ENCODE measurements at places on chromosomes 4 and X. TPM values are rescaled to one million over a fixed set of nuclear protein-coding genes. Genes with fewer than 3 reads are reported as not detected.

The GNRHR gene
- not detected for total RNA-seq

GRCh38 chr4:40747207-40747835 is 2.4 kb upstream of the NSUN7 start:
- no peaks in the 10 kb centered on the region for H3K36me3 ChIP-seq
- H3K4me3 ChIP-seq, result no peak overlapping the region
- H3K4me1 ChIP-seq, result no peaks in the 10 kb centered on the region
- DNase-seq, result no peak
- peaks cover 4% of the 10 kb centered on the region for H3K27me3 ChIP-seq
- no peak overlapping the region for H3K27ac ChIP-seq

GRCh38 chr4:86644892-86645291 is 50.8 kb downstream of the PTPN13 start:
- no peaks in the 10 kb centered on the region for H3K4me1 ChIP-seq
- no peak overlapping the region for H3K27ac ChIP-seq
- H3K36me3 ChIP-seq, result no peaks in the 10 kb centered on the region
- H3K27me3 ChIP-seq, result no peaks in the 10 kb centered on the region
- H3K4me3 ChIP-seq, result no peak overlapping the region

DNA sequence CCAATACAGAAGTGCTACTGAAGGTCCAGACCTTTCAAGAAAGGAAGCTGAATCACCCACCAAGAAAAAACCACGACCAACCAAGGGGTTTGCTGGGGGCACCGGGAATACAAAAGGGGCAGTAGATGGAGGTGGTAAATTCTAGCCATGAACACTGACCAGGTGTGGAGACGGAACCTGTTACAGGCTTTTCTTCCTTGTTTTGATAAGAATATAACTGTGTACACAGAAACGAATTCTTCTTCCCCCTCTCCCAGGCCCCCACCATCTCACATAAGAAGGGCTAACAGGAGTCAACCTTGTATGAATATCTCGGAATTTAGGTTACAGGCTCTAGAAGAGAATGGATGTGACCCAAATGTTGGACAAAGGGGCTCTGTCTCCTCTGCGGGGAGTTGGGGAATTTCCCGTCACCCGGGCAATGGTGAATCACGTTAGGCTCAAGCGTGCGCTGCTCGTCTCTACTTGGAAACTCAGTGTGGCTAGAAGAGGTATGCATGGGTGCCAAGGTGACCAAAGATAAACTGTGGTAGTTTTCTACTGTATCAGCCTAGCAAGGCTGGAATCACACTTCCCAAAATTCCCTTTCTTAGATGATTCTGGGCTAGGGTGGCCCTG is 87.0 kb downstream of the AFAP1 start:
- no peak for DNase-seq
- no peak overlapping the region for H3K27ac ChIP-seq

GRCh38 chr4:114922592-114922933 is 190.9 kb downstream of the NDST4 start:
- H3K27me3 ChIP-seq, result no peaks in the 10 kb centered on the region
- H3K4me1 ChIP-seq, result no peaks in the 10 kb centered on the region

- no peak for DNase-seq
- no peak overlapping the region for H3K4me3 ChIP-seq
- H3K27me3 ChIP-seq, result no peaks in the 10 kb centered on the region
- H3K4me1 ChIP-seq, result no peaks in the 10 kb centered on the region
- H3K36me3 ChIP-seq, result no peaks in the 10 kb centered on the region
Observed at GRCh38 chrX:36963852-36964251, 44.3 kb upstream of the FAM47C start.

DNA sequence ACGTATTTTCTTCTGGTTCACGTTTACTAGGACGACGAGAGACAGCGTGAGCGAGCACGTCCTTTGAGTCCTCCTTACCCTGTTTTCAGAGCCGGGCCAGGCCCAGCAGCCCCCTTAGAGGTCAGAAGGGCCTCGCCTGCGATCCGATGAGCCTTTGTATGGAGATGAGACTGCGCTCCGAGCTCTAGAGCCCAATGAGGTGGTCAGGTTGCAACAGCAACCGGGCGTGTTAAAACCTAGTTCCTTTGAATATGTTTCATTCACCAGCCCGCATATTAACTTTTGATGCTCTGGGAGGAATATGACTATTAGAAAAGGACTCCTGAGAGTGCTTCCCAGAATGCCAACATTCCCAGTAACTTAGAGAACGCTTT is 55.6 kb upstream of the TADA2B start:
- H3K27ac ChIP-seq, result peak overlapping the region; percentile 71
- H3K27me3 ChIP-seq, result no peaks in the 10 kb centered on the region
- no peak for DNase-seq
- no peaks in the 10 kb centered on the region for H3K36me3 ChIP-seq

The XG gene
- 0.64 TPM for total RNA-seq

DNA sequence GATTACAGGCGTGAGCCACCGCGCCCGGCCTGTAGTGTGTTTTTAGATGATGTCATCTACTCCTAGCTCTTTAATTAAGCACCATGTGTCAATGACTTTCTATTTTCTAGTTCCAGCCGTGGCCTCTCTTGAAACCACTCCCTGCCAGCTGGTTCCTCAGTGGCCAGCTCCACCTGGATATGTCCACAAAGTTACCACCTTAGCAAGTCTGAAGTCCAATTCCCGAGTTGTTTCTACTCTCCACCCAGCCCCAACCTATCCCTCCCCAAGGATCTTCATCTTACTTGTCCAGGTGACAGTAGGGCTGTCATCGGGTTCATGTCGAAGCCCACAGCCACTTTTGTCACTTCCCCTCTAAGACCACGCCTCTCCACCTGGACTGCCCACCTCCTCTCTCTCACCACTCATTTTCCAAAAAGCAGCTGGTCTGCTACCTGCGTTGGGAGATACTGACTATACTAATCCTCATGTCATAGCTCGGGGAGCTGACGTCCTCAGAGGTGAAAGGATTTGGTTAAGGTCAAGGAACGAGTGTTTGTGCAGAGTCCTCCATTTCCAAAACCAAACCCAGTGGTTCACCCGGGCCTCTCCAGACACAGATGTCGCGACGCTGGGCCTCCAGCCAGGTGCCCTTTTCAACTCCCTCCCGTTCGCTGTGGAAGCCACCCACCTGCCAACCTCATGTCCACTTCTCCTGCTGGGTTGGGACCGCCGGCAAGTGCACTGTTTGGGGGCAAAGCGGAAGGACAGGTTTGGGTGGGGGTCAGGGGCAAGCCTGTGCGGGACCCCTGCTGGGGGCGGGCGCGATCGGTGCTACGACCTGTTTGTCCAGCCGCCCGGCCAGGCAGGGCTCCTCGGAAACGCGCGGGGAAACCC is 704 bp downstream of the FAM3A start:
- no peaks in the 10 kb centered on the region for H3K4me1 ChIP-seq
- no peaks in the 10 kb centered on the region for H3K36me3 ChIP-seq
- peak overlapping the region; percentile 64 for H3K4me3 ChIP-seq

DNA sequence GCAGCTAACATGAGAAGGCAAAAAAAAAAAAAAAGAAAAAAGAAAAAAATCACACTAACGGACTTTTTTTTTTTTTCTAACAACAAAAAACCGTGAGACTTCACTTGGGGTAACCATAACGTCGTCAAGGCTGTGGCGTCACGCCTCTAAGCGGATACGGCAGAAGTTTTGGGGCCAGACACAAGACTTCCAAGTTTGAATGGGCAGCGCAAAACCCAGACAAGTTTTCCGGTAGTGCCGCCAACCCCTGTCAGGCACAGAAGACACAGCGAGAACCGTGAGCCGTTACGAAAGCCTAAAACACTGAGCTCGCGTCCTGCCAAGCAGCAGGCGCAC is 556 bp upstream of the SMARCA5 start:
- DNase-seq, result no peak
- peak overlapping the region; percentile 82 for H3K4me3 ChIP-seq
- H3K36me3 ChIP-seq, result peaks cover 9% of the 10 kb centered on the region
- peaks cover 25% of the 10 kb centered on the region for H3K4me1 ChIP-seq

DNA sequence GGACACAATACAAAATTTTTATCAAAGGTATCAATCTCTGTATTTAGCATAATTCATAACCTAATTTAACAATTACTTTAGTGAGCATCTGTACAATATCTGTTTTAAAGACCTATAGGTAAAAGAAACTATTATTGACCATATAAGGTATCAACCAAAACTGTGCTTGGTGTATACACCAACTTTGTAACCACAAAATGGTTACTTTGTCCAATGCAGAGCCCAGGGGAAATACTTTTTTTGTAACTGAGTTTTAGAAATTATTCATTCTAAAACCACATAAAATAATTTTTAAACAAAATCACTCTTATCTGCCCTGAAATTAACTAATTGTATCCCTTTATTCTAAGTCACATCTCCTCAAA is 5.0 kb downstream of the CXXC4 start:
- peaks cover 15% of the 10 kb centered on the region for H3K27me3 ChIP-seq
- no peaks in the 10 kb centered on the region for H3K36me3 ChIP-seq
- DNase-seq, result no peak
- H3K4me3 ChIP-seq, result no peak overlapping the region
- no peak overlapping the region for H3K27ac ChIP-seq
- H3K4me1 ChIP-seq, result peaks cover 4% of the 10 kb centered on the region

GRCh38 chr4:161721947-161722346 is 441.9 kb downstream of the FSTL5 start:
- H3K4me3 ChIP-seq, result no peak overlapping the region
- H3K36me3 ChIP-seq, result no peaks in the 10 kb centered on the region
- H3K27ac ChIP-seq, result no peak overlapping the region
- DNase-seq, result no peak
- no peaks in the 10 kb centered on the region for H3K4me1 ChIP-seq

- no peak for DNase-seq
- H3K4me1 ChIP-seq, result no peaks in the 10 kb centered on the region
- no peaks in the 10 kb centered on the region for H3K36me3 ChIP-seq
- H3K4me3 ChIP-seq, result no peak overlapping the region
- no peak overlapping the region for H3K27ac ChIP-seq
- H3K27me3 ChIP-seq, result no peaks in the 10 kb centered on the region
Observed at GRCh38 chr4:158050942-158051341, 121.9 kb downstream of the GASK1B start.

The ARHGEF6 gene
- 42.8 TPM for total RNA-seq

DNA sequence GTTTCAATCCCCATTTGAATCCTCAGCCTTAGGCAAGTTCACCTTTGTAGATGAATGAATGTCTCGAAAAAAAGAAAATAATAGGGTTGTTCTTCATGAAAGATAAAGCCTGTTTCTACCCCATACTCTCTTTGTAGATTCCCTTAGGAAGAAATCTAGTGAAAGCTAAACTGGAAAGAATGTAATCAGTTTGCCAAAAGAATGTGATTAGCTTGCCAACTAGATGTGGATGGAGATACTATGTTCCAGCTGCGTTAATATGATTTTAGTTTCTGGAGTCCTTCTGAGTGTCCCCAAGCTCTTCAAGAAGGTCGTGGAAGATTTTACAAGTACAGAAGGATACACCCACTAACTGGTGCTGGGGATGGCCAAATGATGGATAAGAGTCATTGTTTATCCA is 162.3 kb upstream of the EDNRA start:
- no peaks in the 10 kb centered on the region for H3K27me3 ChIP-seq
- DNase-seq, result no peak
- peaks cover under 1% of the 10 kb centered on the region for H3K4me1 ChIP-seq
- H3K36me3 ChIP-seq, result no peaks in the 10 kb centered on the region
- H3K4me3 ChIP-seq, result no peak overlapping the region

DNA sequence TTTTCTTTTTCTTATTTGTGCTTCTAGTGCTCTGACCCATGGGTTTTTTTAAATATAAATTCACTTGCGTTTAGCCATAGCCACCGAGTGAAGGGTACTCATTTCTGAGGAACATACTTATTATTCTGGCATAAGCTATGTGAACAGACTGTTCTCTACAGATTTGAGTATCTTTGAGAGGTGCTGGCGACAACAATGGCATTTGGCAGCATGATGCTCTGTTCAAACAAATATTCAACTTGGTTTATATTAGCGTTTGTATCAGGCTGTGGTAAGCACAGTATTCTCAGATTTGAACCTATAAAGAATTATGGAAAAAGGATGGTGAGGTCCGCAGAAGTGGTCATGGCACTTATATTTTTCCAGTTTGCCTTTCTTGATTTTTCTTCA is 108.7 kb upstream of the LIMCH1 start:
- no peaks in the 10 kb centered on the region for H3K27me3 ChIP-seq
- no peaks in the 10 kb centered on the region for H3K36me3 ChIP-seq
- DNase-seq, result no peak
- H3K4me3 ChIP-seq, result no peak overlapping the region

- H3K36me3 ChIP-seq, result no peaks in the 10 kb centered on the region
- DNase-seq, result no peak
- H3K27me3 ChIP-seq, result no peaks in the 10 kb centered on the region
- H3K4me1 ChIP-seq, result no peaks in the 10 kb centered on the region
- no peak overlapping the region for H3K27ac ChIP-seq
- no peak overlapping the region for H3K4me3 ChIP-seq
Observed at GRCh38 chrX:36683507-36683906, 324.7 kb upstream of the FAM47C start.

- no peak overlapping the region for H3K4me3 ChIP-seq
- no peak for DNase-seq
- no peaks in the 10 kb centered on the region for H3K36me3 ChIP-seq
Observed at GRCh38 chr4:150382028-150382427, 199.9 kb upstream of the MAB21L2 start.

The UNC5C gene
- total RNA-seq, result 6.7 TPM

The FAM200B gene
- 29.3 TPM for total RNA-seq

- H3K4me1 ChIP-seq, result no peaks in the 10 kb centered on the region
- H3K27ac ChIP-seq, result no peak overlapping the region
- H3K4me3 ChIP-seq, result no peak overlapping the region
- no peaks in the 10 kb centered on the region for H3K27me3 ChIP-seq
- H3K36me3 ChIP-seq, result peaks cover 21% of the 10 kb centered on the region
Observed at GRCh38 chr4:183295711-183296110, 24.4 kb downstream of the CLDN22 start.

- H3K27ac ChIP-seq, result no peak overlapping the region
- H3K36me3 ChIP-seq, result no peaks in the 10 kb centered on the region
- no peaks in the 10 kb centered on the region for H3K4me1 ChIP-seq
- no peaks in the 10 kb centered on the region for H3K27me3 ChIP-seq
- no peak for DNase-seq
- no peak overlapping the region for H3K4me3 ChIP-seq
Observed at GRCh38 chr4:32106767-32107166, 1386.6 kb downstream of the PCDH7 start.

DNA sequence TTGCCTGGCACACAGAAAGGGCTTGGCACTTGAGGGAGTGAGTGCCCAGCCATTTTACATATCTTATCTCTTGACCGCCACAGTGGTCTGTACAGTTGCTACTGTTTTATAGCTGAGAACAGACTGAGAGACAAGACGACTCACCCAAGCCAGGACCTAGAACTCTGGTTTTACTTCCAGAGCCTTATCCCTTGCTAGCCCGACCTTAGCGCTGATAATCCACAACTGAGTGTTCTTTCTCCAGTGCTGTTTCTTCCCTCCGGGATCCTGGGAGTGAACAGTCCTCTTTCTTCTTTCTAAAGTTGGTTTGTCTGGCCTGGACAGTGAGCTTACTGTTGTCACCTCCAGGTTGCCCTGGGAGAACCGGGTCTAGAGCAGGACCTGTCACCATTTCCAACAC is 52.5 kb upstream of the TADA2B start:
- H3K36me3 ChIP-seq, result peaks cover 10% of the 10 kb centered on the region
- no peak overlapping the region for H3K4me3 ChIP-seq
- H3K27ac ChIP-seq, result no peak overlapping the region
- H3K27me3 ChIP-seq, result no peaks in the 10 kb centered on the region
- no peak for DNase-seq
- peaks cover 38% of the 10 kb centered on the region for H3K4me1 ChIP-seq

The LGI2 gene
- total RNA-seq, result 0.84 TPM

GRCh38 chr4:143294710-143295275 is 41.9 kb upstream of the GAB1 start:
- no peaks in the 10 kb centered on the region for H3K27me3 ChIP-seq
- H3K36me3 ChIP-seq, result no peaks in the 10 kb centered on the region
- DNase-seq, result no peak
- H3K4me3 ChIP-seq, result no peak overlapping the region
- H3K4me1 ChIP-seq, result no peaks in the 10 kb centered on the region

The PHOX2B gene
- not detected for total RNA-seq
